Ecto neural progenitor cell (in vitro differentiated cells): ENCODE measurements at places on chromosomes 4 and X.

GRCh38 chrX:40646489-40647306 lies 663 bp downstream of the CXorf38 start:
- DNase-seq = peak; percentile 58

GRCh38 chrX:20969565-20969964 lies 404.7 kb upstream of the CNKSR2 start:
- DNase-seq = no peak

GRCh38 chr4:113584407-113585150 lies 177.0 kb downstream of the CAMK2D start:
- DNase-seq = no peak

DNA sequence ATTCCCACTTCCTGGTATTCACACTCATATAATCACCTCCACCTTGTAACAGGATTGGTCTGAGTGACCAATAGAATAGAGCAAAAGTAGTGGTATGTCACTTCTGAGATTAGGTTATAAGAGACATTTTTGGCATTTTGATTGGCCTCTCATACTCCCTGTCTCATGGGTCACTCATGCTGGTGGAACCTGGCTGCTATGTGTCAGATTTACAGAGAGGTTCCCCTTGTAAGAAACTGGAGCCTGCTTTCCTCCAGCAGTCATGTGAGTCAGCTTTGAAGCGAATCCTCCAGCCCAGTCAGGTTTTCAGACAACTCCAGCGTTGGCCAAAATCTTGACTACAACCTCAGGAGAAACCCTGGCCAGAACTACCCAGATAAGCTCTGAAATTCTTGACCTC lies 2.6 kb upstream of the OTUD4 start:
- DNase-seq = no peak

GRCh38 chr4:48910511-48910910 lies 3.9 kb upstream of the OCIAD2 start:
- no peak for DNase-seq

GRCh38 chrX:125205133-125205917 lies 114.3 kb upstream of the TEX13C start:
- DNase-seq = peak; percentile 72

GRCh38 chr4:107685740-107686139 lies 34.3 kb downstream of the PAPSS1 start:
- DNase-seq = no peak

GRCh38 chr4:10203851-10204250 lies 87.3 kb upstream of the WDR1 start:
- no peak for DNase-seq

DNA sequence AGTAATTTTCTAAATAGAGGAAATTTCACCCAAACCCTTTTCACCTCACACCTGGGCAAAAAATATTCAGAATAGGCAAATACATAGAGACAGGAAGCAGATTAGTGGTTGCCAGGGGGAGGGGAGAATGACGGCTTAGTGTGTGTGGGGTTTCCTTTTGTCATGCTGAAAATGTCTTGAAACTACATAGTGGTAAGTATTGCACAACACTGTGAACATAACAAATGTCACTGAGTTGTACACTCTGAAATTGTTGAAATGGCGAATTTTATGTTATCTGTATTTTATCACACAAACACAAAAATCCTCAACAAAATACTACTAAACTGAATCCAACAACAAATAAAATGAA lies 60.7 kb upstream of the PLAC1 start:
- no peak for DNase-seq

DNA sequence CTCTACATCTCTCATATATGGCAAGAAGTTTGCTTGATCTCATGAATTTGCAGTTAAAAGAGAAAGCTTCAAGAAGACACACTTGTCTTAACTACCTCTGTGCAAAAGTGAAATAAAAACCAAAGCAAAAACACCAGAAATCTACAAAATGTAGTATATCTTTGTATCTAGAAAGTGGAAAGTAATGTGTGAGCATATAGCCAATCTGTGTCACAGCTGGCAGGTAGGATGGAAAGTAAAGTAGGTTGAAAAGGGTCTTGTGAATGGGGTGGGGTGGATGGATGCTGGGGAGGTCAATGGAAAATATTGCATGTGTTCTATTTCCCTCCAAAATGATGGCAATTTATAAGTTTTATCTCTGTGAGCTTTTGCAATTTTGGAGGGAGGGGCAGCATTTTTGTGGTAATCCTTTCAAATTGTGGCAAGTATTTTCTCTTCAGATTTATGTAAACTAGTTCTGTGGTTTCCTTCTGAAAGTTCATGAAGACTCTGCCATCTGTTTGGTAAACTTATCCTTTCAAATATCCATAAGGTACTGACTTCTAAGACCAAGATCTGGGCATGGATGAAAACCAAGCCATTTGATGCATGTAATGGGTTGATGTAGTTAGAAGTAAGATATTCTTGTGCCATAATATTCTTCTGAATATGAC lies 215.9 kb upstream of the GIMD1 start:
- no peak for DNase-seq

- DNase-seq = no peak
These were observed 131.8 kb downstream of the OR13H1 start for GRCh38 chrX:131675596-131676194.

- no peak for DNase-seq
These were observed 532.1 kb upstream of the PITX2 start for GRCh38 chr4:111154934-111155333.

GRCh38 chr4:52102587-52102986 lies 51.5 kb downstream of the SPATA18 start:
- no peak for DNase-seq

- DNase-seq = peak; percentile 72
These were observed 593 bp downstream of the SH3RF1 start for GRCh38 chr4:169269916-169270809.

DNA sequence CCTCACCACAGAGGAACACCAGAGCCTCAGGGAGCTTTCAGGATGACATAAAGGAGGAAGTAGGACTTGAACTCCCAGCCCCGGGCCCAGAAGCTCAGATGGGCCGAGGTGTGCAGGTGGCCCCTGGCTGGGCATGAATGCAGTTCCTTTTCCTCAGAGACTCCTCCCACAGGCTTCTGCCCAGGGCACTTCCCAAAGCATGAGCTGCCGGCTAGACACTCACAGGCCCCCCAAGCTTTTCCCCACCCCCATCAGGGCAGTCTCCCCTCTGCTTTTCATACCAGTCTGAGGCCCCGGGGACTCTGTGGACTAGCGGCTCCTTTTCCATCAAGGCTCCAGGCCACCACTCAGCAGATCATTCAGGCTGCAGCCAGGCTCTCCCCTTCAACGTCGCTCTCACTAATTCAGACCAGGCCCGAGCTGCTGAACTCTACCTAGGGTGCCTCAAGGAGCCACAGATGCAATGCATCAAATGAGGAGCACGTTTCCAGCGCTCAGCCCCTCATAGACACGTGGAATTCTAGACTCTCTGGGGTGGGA lies 36.9 kb downstream of the HMX1 start:
- peak; percentile 41 for DNase-seq

DNA sequence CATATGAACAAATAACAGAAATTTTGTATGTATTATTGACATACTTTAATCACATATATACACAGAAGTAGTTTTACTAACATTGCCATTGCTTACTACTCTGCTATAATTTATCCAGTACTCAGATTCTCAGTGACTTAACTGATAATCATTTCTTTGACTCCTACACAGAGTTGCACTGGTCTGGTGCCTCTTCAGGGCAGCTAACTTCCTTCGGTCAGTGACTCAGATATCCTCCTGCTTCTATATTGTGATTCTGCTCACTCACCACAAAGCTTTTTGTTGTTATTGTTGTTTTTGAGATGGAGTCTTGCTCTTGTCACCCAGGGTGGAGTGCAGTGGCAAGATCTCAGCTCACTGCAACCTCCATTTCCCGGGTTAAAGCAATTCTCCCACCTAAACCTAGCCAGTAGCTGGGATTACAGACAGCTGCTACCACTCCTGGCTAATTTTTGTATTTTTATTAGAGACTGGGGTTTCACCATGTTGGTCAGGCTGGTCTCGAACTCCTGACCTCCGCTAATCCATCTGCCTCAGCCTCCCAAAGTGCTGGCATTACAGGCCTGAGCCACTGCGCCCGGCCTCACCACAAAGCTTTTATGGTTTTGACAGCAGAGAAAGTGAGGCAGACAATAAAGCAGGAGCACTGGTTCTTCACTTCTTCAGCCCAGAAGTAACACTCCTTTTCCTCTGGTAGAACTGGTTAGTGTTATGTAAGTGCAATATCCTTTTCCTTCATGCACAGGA lies 499.3 kb downstream of the EPHA5 start:
- no peak for DNase-seq

DNA sequence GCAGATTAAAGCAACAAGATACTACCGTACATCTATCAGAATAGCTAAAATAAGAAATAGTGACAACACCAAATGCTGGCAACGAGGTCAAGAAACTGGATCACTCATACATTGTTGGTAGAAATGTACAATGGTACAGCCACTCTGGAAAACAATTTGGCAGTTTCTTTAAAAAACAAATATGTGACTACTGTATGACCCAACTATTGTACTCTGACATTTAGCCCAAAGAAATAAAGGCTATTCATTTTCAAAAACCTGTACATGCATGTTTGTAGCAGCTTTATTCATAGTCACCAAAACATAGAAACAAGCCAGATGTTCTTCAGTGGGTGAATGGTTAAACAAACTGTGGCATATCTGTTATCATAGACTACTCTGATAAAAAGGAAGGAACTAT lies 8.2 kb downstream of the CLCN3 start:
- DNase-seq = no peak

- DNase-seq = no peak
These were observed 3.6 kb downstream of the CASP6 start for GRCh38 chr4:109699553-109700225.

DNA sequence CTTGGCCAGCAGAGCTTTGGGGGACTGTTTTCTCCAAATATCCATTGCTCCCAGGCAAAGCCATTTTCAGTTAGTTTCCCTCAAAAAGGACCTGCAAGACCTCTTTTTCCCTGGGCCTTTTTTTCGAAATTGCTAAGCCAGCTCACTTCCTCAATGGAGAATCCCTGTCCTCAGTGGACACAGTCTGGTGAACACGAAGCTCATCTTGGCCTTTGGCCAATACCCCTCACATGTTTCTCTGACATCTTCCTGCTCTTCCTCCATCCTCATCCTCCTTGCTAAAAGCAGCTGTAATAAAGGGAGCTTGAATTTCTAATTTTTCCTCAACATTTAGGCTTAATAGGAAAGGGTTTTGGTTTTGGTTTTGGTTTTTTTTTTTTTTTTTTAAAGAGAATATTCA lies 17.6 kb upstream of the PRPS1 start:
- no peak for DNase-seq

DNA sequence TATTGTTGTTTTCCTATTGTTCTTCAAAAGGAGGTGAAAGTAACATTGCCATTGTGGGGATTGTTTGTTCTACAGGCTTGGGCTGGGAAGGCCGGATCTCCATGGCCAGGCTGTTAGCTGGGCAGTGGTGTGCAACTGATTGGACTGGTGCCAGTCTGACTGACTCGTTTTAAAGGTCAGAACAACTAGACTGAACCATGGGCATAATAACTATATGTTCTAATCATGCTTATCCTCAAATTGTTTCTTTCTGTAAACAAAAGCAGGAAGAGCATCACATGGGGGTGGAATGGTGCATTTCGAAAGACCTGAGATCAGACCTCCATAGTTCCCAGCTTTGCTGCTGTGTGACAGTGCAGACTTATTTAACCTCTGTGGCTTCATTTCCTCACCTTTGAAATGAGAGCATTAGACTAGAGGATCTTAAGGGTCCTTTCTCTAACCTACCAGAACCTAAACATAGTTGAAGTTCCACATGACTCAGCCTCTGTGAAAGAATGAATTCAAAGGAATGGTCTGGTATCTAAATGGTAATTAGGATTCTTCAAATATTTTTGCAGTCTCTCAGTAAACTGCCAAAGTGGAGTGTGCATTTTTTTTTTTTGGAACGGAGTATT lies 66.7 kb upstream of the PGRMC2 start:
- DNase-seq = no peak

DNA sequence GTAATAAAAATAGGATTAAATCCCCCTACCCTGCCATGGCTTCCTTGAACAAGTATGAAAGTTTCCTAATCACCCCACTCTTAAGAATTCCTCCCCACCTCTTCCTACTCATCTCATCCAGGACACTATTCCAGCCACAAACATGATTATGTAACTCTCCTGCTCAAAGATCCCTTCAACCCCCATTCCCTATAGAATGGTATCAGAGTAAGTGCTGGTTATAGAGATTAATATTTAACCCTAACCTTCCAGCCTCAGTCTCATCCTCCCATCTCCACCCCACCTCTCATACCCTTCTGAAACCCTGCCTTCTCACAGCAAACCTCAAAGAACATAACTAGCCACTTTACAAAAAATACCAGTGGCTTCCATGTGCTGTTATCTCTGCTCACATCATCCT lies 155.1 kb downstream of the PPP3CA start:
- DNase-seq = no peak

DNA sequence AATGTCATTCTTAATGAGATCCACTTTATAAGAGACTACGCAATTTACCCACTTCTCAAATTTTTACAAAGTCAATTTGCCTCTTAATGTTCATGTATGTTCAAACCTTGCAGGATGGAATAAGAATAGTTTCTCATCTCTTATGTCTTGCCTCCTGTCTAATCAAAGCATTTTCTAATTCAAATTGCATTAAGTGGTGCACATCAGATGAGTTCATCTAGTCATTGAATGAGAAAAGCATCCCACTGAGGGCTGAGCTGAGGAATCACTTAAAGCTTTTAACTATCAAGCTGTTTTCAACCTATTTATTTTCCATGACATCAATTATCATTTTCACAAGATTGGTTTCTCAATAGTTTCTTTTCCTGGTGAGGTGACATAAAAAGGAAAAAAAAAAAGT lies 1964.0 kb downstream of the PCDH7 start:
- no peak for DNase-seq

GRCh38 chr4:6383009-6383404 lies 89.4 kb downstream of the PPP2R2C start:
- DNase-seq = no peak

DNA sequence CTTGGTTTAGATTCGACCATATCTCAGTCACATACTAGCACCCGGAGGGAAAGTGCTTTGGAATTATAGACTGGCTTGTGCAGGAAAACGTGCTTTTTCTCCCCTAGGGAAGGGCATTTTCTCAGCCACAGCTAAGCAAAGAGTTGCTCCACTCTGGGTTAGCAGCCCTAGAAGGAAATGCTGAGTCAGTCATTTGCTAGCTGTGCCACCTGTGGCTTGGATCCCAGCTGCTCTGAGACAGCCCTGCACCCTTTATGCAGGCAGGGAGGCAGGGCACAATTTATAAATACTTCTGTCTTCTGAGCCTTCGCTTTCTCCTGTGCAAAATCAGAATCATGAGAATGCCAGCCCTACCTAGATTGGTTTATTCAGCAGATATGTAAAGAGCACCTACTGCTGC lies 1.3 kb upstream of the USP51 start:
- peak; percentile 13 for DNase-seq

DNA sequence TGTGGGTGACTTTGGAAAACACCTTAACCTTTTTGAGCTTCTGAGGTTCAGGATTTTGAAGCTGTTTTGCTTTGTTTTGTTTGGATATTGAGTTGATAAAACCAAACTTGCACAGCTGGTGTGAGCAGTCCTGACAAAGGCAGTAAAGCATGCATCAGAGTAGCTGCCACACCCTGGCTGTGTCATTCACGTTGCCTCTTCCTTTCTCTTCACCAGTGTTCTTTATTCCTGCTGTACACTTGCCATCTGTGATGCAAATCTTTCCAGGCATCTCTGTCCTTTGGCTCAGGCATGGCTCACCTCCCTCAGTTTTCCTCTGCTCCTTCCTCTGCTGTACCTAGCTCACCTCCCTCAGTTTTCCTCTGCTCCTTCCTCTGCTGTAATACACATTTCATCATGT lies 1850.2 kb upstream of the AGA start:
- no peak for DNase-seq

GRCh38 chr4:6228158-6229067 lies 28.1 kb upstream of the JAKMIP1 start:
- DNase-seq = no peak
